ENCODE measurements at places on chromosomes 7 and 10. TPM values are rescaled to one million over a fixed set of nuclear protein-coding genes. Genes with fewer than 3 reads are reported as not detected.

DNA sequence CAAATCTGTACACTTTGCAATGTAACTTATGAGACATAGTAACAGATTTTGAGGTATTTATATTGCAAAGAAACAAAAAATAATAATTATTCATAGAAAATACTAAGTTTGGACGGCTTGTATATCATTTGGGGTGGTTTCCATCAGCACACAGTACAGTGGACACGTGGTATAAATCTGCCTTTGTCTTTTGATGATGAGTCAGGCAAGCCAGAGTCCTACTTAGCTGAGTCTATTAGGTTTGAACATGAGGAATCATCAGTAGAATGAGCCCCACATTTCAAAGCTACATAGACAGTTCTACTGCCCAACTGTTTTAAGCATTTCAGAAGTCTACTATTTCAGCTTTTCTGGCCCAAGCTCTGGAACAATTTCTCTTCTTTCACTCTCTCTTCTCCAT is 803.2 kb downstream of the PHTF2 start:
- H3K4me1 ChIP-seq = no peaks in the 10 kb centered on the region
- no peak overlapping the region for H3K27ac ChIP-seq
- H3K4me3 ChIP-seq = no peak overlapping the region

The MOSPD3 gene
- 3.0 TPM for total RNA-seq

The MARVELD1 gene
- total RNA-seq = 7.1 TPM

GRCh38 chr10:91319336-91319735 is 90.8 kb upstream of the HECTD2 start:
- no peaks in the 10 kb centered on the region for H3K27me3 ChIP-seq
- no peak for DNase-seq
- H3K36me3 ChIP-seq = no peaks in the 10 kb centered on the region

GRCh38 chr10:19941206-19941880 is 125.1 kb downstream of the PLXDC2 start:
- H3K36me3 ChIP-seq = no peaks in the 10 kb centered on the region
- H3K4me1 ChIP-seq = peaks cover 16% of the 10 kb centered on the region
- no peak overlapping the region for H3K4me3 ChIP-seq

The CPXM2 gene
- total RNA-seq = not detected
